ENCODE measurements at places on chromosomes 7 and 10.

DNA sequence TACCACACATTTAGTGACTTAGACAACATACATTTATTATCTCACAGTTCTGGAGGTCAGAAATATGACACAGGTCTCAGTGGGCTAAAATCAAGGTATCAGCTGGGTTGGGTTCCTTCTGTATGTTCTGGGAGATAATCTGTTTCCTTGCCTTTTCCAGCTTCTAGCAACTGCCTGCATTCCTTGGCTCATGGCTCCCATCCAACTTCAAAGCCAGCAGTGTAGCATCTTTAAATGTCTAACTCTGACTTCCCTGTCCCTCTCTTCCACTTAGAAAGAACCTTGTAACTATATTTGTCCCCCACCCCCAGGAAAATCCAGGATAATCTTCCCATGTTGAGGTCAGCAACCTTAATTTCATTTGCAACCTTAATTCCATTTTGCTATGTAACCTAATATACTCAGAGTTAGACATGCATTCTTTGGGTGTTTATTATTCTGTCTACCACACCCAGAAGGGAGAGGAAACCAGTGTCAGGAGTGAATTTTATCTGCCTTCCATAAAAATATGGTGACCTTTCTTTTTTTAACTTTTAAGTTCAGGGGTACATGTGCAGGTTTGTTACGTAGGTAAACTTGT, 57.3 kb upstream of the SMIM30 start:
- no peak for DNase-seq

- DNase-seq = no peak
These were observed 161.5 kb upstream of the PFKP start for GRCh38 chr10:2905851-2906250.

DNA sequence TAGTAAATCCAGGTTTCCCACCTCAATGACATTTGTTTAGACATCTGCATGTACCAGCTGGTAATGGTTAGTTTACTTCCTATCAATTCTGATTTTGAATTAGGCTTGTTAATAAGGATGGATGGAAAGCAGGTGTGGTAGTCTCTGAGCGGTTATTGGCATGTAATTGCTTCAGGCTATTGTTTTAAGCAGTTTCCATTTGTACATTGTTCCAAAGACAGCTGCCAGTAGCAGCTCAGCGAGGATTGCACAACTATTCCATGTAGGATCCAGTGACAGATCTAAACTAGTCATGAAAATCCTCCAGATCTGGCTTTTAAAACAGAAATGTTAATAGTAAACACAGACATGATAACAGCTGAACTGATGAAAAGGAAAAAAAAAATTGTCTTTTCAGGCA, 436.0 kb upstream of the ADARB2 start:
- DNase-seq = no peak

DNA sequence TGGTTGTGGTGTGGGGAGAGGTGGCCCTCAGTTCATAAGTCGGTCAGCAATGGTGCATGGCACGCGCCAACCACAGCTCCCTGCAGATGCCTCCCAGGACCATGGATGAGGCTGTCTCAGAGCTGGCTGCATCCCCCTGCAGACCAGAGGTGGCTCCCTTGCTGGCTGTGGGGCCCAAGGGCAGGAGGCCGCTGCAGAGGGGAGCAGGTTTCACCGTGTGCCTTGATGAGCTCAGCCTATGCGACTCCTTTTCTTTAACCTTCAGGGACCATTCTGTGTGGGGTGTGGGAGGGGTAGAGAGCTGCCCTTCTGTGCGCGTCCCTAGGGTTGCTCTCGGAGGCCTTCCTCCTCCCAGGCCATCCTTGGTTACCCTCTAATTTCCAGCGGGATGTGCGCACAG, 152.4 kb downstream of the ACTR3B start:
- DNase-seq = no peak

- DNase-seq = no peak
These were observed 57.7 kb downstream of the NCAPG2 start for GRCh38 chr7:158646766-158647474.
